Muscle of back (tissue), 13 donors: ENCODE measurements at places on chromosomes 7 and 10.

DNA sequence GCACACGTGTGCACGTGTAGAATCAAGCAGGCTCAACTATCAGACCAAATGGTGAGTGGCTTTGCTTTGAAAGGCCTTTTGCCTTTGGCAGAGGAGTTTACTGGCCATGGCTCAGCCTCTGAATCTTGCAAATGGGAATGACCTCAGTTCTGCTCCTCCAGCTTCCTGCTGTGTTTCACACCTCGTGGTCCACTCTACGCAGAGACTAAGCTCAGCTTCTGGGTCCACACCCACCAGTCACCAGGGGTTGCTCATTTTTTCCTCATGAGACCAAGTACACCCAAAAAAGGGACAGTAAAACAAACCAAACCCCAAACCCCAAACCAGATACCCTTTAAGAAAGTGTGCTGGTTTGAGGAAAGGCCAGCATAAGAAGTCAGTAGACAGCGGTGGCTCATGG is 236.4 kb downstream of the DNAJB6 start:
- DNase-seq = no peak

DNA sequence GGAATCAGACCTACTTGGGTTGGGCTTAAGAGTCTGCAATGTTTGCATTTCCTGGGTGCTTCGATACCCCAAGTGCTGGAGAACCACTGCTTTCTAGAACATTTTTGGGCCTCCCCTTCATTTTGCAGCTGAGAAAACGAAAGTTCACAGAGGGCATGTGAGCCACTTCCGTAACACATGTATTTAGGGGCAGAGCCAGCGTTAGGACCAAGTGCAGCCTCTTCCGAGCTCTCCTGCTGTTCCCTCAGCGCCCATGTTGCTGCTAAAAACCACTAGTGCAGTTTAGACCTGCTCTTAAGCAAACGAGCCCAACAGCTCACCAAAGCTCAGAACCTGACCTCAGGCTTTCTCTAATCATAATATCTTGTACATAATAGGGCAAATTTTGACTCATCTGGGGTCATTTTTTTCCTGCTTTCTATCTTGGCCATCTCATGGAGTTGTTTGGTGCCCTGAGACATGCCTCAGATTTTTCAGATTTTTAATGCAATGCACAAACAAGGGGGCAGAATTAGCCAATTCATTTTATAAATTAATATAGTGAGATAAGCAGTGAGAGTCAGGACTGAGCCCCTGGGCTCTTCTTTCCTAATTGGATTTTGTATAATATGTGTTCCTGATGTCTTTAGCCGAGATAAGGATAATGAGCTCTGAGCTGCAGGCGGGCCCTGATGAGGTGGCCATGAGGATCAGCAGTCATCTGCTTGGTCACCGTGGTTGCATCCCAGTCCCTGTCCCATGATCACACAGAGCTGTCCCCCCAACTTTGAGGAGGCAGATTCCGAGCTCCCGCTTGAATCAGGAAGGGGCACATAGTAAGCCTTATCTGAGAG is 12.9 kb downstream of the BAG3 start:
- no peak for DNase-seq

- DNase-seq = no peak
These were observed 219.6 kb downstream of the ELFN1 start for GRCh38 chr7:1889556-1890181.

GRCh38 chr7:7446616-7447015 is 89.1 kb downstream of the COL28A1 start:
- DNase-seq = no peak

GRCh38 chr7:44236333-44236728 is 35.6 kb downstream of the YKT6 start:
- DNase-seq = no peak

DNA sequence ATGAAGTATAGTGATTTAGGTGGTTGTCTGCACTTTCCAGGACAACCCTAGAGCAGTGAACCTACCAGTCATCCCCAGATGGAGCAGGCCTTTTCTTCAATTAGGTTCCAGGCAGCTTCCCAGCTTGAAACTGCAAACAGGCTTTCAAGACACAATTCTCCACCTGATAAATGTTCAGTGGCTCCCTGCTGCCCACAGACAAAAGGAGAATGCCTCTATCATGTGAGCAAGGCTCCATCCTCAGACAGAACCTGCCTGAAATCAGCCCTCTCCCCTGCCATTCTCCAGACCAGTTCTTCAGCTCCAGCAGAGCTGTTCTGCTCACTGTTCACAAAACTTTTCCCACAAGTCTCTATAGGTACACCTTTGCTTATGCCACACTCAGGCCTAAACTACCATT is 22.1 kb downstream of the RELN start:
- no peak for DNase-seq

DNA sequence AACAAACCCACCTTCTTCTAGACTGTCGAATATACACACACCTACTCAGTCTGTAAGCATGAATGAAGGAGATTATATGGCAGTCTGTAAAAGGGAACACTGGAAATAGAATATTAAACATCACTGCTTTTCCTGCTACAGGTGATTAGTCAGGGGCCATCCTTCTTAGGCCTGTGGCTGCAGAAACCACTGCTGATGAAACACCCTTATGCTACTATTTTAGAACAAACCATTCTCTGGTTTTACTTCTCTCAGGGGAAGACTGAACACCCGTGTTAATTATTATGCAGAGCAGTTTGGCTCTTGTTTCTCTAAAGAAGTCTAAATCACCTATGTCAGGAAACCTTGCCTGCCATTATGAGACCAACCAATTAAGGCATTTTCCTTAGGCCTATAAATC is 351.1 kb upstream of the KLF6 start:
- no peak for DNase-seq

DNA sequence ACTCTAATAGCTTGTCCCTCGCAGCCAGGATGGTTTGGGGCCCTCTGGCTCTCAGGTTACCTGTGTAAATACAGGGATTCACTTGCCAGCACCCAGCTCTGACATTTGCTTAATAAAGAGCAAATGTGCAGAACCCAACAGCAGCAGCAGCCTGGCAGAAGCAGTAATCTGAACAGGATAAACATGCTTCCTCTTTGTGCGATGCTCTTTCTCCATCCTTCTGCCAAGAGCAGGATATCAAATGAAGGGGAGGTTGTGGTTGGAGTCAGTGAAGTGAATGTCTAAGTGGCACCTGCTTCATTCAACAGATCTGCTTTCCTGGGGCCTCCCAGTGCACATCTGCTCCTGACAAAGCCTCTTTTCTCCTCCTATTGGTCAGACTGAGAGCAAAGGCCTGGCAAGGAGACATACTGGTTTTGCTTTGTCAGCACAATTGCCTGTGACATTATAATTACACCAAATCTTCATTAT is 130.3 kb downstream of the NRF1 start:
- no peak for DNase-seq

- no peak for DNase-seq
These were observed 35.0 kb downstream of the RAMP3 start for GRCh38 chr7:45192621-45193041.

DNA sequence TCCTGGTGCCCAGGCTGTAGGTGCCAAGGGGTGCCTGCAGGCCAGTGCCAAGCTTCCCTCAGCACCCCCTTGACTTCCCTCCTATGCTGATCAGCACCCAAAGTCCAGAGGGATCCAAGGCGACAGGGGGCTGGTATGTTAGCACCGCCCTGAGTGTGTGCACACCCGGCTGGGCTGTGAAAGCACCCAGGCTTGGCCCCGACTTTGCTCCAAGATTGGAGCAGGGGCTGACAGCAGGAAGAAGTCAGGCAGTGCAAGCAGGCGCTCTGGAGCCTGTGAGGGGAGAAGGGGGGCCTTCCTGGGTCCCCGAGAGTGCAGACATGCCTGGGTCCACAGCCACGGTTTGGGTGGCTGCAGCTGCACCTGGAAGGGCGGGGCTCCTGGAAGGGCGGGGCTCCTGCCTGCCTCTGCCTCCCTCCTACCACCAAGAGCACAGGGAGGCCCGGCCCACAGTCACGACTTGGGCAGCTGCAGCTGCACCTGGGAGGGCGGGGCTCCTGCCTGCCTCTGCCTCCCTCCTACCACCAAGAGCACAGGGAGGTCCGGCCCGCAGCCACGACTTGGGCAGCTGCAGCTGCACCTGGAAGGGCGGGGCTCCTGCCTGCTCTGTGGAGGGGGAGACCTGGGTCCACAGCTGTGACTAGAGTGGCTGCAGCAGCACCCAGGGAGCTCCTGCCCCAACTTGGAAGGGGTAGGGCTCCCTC is 30.2 kb upstream of the ZMYND11 start:
- DNase-seq = no peak

GRCh38 chr10:25101461-25102146 is 73.2 kb upstream of the GPR158 start:
- no peak for DNase-seq

- DNase-seq = no peak
These were observed 20.1 kb upstream of the TLX1 start for GRCh38 chr10:101110856-101111523.

- DNase-seq = no peak
These were observed 58.7 kb downstream of the PTEN start for GRCh38 chr10:87921931-87922688.

- no peak for DNase-seq
These were observed 13.2 kb downstream of the MKI67 start for GRCh38 chr10:128113026-128113425.

GRCh38 chr7:98285157-98286092 is 3.9 kb downstream of the BRI3 start:
- no peak for DNase-seq

GRCh38 chr7:2577914-2578680 is 19.3 kb downstream of the IQCE start:
- DNase-seq = no peak

DNA sequence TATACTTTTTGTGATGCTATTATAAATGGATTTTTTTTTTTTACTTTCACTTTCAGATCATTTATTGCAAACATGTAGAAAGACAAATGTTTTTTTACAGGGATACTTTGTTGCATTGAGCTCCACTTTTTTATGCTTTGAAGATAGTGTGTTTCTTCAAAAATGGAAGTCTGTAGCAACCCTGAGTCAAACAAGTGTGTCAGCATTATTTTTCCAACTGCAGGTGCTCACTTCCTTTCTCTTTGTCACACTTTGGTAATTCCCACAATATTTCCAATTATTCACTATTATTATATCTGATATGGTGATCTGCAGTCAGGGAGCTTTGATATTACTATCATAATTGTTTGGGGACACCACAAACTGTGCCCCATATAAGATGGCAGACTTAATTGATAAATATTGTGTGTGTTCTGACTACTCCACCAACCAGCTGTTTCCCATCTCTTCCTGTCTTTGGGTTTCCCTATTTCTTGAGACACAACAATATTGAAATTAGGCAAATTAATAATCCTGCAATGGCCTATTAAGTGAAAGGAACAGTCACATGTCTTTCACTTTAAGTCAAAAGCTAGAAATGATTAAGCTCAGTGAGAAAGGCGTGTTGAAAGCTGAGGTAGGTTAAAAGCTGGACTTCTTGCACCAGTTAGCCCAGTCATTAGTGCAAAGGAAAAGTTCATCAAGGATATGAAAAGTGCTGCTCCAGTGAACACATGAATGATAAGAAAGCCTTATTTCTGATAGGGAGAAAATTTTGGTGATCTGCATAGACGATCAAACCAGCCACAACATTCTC is 231.3 kb upstream of the SH2B2 start:
- DNase-seq = no peak

DNA sequence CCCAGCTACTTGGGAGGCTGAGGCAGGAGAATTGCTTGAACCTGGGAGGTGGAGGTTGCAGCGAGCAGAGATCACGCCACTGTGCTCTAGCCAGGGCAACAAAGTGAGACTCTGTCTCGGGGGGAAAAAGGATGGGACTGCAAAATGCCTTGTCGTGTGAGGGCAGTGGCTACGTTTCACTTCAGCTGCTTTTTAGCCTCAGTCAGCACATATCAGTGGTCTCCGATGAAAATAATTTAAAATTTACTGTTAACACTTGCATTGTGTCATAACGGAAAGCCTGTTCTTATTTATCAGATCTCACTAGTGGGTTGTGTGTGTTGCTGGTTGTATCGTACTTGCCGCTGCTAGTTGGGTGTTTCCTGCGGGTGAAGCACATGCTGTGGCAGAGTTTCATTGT is 61.9 kb downstream of the RBM33 start:
- DNase-seq = no peak

DNA sequence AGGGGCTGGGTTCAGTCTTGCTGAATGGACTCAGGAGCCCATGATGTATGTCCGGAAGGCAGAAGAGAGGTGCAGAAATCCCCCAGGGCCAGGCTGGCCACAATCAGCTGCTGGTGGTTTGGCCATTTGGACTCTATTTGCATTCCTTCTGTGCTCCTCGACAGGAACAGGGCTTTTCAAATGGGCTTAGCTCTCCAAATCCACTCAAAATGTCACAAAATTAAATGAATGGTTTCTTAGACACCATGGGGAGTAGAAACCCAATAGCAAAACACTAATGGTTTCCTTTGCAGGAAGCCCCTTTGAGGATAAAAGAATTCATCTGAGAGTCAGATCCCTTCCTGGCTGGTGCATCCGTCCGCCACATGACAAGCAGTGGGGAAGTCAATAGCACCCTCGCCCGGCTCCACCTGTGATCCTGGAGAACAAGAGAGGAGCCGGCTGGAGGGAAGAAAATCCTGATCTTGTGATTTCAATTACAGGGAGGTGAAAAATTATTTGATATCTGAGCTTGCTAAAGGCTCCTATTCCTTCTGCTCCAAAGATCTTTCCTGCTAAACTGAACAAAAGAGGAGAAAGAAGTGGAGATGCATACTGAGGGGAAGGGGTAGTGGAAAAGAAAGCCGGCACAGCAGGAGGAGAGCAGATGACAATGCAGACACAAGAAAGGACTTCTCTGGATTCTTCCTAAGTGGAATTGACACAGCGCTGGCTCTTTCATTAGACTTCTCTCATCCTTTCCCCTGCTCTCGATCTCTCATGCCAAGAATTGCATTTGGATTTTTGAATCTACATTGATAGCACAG is 190.7 kb downstream of the C7orf25 start:
- DNase-seq = no peak

- DNase-seq = no peak
These were observed 581.7 kb upstream of the TEX47 start for GRCh38 chr7:89377219-89377618.

GRCh38 chr10:122879339-122880273 is at the start of gene FAM24B:
FAM24B (minus strand) TSS chr10:122879581; CDS start chr10:122850515, 29,066 bp downstream.
- DNase-seq = peak; percentile 98

- no peak for DNase-seq
These were observed 11.7 kb downstream of the ATP6V1F start for GRCh38 chr7:128874140-128875031.

DNA sequence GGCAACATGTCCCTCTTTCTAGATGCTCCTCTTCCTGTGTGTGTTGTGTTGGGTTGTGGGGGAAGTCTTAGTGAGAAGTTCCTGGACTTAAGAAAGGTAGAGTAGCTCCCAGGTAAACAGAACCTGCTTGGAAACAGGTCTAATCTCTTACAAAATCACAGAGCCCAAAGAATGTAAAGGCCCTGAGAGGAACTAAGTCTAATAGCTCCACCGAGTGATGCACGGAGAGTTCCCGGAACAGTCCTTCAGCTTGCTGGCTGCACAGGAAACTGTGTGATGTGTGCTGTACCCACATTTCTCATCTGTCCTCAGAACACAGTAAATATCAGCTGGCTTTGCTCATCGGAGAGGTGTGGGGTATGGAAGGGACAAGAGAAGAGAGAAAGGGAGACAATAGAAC is 182.6 kb upstream of the LYZL1 start:
- DNase-seq = no peak

GRCh38 chr7:10720042-10720441 is 253.6 kb upstream of the PHF14 start:
- DNase-seq = no peak
